Psoas muscle (tissue), 8 donors: ENCODE measurements at places on chromosomes 1 and 21.

GRCh38 chr1:221366495-221367110 lies 375.3 kb downstream of the DUSP10 start:
- DNase-seq = no peak

DNA sequence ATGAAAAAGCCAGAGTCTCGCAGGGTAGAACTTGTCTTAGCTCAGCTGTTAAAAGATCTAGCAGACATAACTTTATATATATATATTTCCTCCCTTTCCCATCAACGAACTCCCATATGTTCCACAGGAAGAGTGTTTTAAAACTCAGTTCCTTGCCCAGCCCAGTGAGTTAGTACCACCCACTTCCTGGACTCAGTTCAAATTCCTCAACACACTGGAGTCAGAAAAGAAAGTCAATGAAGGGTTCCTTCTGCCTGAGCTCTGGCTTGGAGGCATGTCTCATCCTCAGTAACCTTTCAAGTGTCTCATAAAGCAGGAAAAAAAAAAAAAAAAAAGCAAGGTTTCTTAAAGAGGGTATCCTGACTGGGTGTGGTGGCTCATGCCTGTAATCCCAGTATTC lies 15.6 kb downstream of the TPM3 start:
- DNase-seq = no peak

DNA sequence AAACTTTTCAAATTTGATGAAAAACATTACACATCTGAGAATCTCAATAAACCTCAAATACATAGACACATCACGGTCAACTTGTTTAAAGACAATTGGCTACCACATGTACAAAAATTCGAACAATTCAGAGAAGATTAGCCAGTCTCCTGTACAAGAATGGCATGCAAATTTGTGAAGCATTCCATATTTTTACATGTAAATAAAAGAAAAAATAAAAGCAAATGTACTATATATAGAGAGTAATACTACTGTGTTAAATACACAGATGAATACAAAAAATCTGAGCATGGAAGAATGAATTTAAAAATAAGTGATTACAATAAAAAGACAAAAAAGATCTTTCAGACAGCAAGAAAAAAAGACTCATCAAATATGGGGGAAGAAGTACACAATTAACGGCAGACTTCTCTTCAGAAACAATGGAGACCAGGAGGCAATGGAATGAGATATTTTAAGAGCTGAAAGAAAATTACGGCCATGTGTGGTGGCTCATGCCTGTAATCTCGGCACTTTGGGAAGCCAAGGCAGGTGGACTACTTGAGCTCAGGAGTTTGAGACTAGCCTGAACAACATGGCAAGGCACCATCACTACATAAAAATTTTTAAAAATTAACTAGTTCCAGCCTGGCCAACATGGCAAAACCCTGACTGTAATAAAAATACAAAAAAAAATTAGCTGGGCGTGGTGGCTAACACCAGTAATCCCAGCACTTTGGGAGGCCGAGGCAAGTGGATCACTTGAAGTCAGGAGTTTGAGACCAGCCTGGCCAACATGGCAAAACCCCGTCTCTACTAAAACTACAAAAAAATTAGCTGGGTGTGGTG lies 23.2 kb downstream of the HAX1 start:
- DNase-seq = no peak

- DNase-seq = peak; percentile 61
Measured at GRCh38 chr1:201882665-201883132, 6.0 kb upstream of the SHISA4 start.

DNA sequence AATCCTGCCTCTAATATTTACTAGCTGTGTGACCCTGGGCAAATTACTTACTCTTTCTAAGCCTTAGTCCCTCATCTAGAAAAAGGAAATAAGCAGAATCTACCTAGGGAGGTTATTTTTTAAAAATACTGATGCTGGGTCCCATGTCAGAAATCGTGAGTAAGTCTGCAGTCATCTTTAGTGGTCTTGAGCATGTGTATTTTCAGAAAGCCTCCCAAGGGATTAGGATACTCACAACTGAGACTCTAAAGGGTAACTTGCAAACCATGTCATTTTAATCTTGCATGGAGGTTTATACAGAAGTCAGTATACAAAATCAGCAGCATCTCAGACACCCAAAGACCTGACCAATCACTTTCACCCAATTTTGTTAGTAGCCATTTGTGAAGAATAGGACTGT lies 43.2 kb downstream of the DSTYK start:
- no peak for DNase-seq
